Inflammatory macrophage treated with lipopolysaccharide for 1 hour (primary cell): ENCODE measurements at places on chromosomes 3 and 15.

GRCh38 chr3:197026481-197026866 is 3.1 kb downstream of the MELTF start:
- no peak for DNase-seq

GRCh38 chr15:60582370-60583036 is 103.6 kb upstream of the ICE2 start:
- DNase-seq: no peak

- DNase-seq: no peak
These were observed 10.1 kb downstream of the TLR9 start for GRCh38 chr3:52215351-52215750.

DNA sequence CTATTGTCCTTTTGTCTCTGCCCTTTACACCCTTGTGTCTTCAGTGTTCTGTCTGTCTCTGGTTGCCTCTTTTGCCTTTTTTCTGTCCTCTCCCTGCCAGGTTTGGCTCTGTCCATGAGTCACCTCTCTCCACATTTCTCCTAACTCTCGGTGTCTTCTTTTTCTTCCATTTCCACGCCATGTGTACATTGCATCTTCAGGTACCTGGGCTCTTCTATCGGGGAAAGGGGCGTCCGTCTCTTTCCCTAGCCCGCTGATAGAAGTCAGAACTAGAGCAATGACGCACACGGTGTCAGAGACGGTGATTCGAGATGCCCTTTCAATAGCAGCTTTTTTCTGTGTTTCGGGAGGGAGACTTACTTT is 641 bp downstream of the OPA1 start:
- no peak for DNase-seq

DNA sequence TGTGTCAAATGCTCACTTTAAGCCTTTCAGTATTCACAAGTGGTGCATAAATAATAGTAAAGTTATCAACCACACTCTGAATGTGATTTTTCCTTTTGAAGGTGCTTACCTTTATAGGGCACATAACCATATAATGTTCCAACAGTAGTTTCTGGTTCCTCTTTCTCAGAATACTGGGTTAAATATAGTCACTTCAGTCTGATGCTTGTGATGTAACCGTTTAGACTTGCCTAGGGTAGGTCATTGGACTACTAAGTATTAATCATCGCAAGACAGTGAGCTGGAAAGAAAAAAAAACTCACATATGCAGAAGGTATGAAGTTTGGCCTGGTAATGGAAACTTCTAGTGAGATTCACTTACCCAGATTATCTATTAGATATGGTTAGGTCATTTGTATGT is 1.9 kb downstream of the KBTBD8 start:
- peak; percentile 94 for DNase-seq
